Activated CD8-positive, alpha-beta memory T cell treated with anti-CD3 and anti-CD28 coated beads, Interleukin-2, amount 10 ng/mL, durations not matched to agents 7 days and 5 days (primary cell): ENCODE measurements at places on chromosomes 16 and 17. TPM values are rescaled to one million over a fixed set of nuclear protein-coding genes. Genes with fewer than 3 reads are reported as not detected.
A peak's percentile ranks its signal among the peaks of the same experiment; 100 is the strongest.

DNA sequence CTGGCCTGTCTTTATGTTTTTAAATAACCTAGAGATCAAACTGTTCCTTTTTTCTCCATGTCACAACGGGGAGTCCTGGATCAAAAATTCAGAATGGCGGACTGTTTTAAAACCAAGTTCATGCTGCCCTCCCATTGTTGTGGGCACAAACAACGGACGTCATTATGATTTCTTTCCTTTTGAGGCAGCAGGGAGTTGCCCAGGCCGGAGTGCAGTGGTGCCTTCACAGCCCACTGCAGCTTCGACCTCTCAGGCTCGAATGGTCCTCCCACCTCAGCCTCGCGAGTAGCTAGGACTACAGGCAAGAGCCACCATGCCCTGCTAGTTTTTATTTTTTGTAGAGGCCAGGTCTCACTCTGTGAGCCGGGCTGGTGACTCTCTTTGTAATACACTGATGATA, 26.5 kb downstream of the NDE1 start:
- no peak for DNase-seq

DNA sequence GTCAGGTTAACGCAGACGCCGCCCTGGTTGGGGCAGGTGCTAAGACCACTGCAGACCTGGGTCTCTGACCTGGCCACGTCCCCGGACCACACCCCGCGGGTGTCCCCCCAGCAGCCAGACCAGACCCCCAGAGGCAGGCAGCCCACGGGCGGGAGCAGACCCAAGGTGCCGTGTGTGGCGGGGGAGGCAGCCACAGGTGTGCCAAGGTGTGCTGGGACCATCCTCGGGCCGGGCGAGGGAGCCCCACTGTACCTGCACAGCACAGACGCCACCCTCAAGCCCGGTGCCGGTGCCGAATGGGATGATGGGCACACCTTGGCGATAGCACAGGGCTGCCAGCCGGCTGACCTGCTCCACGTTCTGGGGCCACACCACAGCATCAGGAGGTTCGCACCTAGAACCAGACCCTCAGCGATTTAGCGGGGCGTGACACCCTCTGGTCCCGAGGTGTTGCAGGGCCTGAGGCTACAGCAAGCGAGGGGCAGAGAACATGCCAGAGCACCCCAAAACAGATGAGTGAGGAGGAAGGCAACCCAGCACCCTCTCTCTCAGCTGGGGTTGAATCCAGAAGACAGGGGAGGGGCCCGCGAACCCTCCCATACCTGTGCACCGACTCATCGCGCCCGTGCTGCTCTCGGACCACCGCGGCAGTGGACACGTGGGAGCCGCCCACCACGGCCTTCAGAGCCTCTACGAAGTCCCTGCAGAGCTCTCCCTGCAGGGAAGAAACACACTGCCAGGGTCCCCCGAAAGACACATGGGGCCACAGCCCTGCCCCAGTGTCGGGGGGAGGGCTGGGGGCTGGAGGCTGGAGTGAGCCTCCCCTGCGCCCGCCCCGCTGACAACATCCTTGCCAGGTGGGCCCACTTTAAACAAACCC, 1.4 kb downstream of the LDHD start:
- no peak for DNase-seq

DNA sequence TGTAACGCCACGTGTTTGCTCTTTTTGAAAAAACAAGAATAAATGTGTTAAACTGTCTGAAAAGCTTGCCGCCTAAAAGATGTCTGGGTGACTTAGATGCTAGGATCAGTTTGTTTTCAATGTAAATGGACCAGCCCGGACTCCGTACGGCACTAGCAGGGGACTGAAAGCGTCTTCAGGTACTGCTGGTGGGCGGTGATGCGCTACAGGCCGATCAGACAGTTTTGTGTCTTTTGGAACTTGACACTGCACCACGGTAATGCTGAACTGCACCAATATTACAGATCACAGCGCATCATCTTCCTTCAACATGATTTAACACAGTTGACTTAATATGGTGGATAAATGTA, 727 bp upstream of the MBTPS1 start:
- no peak for DNase-seq

DNA sequence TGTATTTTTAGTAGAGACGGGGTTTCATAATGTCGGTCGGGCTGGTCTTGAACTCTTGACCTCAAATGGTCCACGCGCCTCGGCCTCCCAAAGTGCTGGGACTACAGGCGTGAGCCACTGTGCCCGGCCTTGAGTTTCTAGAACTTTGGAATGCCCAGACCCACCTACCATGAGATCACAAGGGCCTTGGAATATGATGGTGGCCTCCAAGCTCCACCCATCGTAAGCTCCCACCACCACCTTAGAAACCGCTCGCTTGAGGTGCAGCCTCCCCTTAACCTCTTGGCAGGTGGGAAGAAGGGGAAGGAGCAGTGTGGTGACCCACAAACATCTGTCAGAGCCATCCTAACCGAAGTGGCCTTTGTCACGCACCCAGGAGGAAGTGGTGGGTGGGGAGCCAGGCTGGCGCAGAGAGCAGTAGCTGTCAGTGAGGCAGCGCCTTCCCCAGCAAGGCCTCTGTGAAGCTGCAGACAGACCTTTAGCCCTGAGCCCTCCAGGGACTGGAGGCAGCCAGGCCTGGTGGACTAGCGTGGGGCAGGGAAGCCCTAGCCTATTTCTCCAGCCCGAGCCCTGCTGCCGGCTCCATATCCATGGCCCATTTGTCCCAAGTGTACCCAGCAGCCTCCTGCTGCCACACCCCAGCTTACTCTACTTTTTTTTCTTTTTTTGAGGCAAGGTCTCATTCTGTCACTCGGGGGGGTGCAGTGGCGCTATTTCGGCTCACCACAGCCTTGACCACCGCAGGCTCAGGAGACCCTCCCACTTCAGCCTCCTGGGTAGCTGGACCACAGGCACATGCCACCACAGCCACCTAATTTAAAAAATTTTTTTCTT, 13.1 kb upstream of the SEPHS2 start:
- DNase-seq, result peak; percentile 97

- DNase-seq, result no peak
These were observed 140.7 kb downstream of the KATNIP start for GRCh38 chr16:27690608-27691007.

CD300A gene
- 15.8 TPM for total RNA-seq

ZNF821 gene
- 10.7 TPM for total RNA-seq
